ENCODE measurements at places on chromosomes 3 and 15. TPM values are rescaled to one million over a fixed set of nuclear protein-coding genes. Genes with fewer than 3 reads are reported as not detected.

- no peak for DNase-seq
These were observed 1.2 kb upstream of the SPICE1 start for GRCh38 chr3:113516115-113516505.

DNA sequence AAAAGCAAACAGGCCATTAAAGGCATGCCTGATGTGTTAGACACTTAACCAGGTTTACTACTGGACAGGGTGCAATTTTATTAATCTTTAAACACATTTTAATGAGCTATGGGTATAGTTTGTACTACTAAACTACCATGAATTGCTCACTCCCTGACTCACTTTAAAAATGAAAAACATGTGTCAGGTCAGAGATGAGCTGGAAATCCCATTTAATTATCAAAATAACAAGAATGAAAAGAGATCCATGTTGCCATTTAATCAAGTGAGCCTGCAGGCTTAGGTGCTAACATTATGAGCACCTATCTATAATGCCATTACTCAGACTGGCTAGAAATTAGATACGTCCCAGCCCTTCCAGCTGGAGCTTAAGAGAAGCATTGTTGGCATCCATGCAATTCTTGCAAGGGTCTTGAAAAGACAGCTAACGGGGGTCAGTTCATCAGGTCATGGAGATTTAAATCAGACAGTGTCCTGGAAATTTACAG is 224.4 kb downstream of the THRB start:
- DNase-seq, result no peak

DNA sequence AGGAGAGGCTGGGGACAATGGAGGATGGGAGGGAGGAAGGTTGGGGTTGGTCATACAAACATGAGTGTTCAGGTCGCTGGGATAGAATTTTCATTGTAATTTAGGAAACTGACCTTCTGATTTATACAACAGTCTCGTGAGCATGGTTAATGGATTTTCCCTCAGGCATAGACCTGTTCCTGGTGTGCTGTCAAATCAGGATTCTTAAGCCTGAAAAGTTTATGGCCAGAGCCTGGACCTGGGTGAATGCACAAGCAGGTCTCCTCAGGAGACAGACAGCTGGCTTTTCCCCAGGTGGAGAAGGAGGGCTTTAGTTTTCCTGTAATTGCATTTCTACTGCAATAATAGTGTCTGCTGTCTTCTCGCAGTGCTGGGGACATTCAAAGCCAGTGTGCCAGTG is 338.0 kb downstream of the SHQ1 start:
- DNase-seq, result no peak

GRCh38 chr15:60006873-60007272 is 2.8 kb downstream of the FOXB1 start:
- DNase-seq, result no peak

- no peak for DNase-seq
These were observed 12.3 kb upstream of the GFM1 start for GRCh38 chr3:158631981-158632380.

DNA sequence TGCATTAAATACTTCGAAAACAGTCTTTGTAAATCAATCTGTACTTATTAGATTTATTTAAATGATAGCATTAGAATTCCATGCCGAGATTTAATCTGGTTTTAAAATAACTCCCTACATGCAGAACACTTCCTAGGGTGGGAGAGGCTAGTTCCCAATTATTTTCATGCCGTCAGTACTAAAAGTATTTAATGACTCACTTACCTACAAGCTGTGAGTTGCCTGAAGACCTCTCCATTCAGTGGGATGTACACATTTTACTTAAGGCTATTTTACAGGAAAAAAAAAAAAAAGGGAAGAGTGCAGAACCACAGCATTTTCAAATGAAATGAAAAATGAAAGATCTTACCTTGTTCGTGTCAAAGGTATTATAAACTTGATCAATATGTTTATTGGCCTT is 469 bp downstream of the GUCA1C start:
- no peak for DNase-seq

DNA sequence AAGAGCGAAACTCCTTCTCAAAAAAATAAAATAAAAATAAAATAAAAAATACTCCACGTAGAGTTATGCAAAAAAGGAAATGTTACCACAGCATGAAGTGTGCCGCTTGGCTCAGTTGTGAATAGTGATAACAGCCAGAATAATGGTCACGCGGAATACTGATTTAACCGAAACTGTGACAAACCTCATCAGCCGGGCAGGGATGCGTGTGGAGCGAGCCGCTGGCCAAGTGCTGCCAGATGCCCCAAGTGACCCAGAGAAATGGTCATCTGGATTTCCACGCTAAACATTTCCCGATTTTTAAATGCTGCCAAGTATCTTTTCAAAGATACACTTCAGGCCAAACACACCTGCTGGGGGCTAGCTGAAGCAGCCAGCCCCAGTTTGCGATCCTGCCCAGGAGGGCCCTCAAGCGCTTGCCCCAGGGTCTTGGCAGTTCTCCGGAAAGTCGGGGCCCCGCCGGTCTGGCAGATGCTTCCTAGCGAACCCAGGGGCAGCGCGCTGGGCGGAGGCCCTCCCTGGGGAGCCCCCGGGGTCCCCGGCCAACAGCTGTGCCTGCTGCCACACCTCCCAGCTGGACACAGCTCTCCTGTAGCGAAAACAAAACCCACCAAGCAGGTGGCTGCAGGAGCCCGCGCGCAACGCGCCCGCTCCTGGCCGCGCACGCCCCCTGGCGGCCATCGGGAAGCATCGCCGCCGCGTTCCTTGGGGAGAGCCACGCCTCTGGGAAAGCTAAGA is 35.1 kb downstream of the CMTM6 start:
- peak; percentile 31 for DNase-seq

- no peak for DNase-seq
These were observed 81.4 kb upstream of the CRBN start for GRCh38 chr3:3260870-3261269.

Gene CYP1A2
- total RNA-seq, result not detected

Gene SLC12A1
- not detected for total RNA-seq

Gene BCL2A1
- total RNA-seq, result not detected

Gene CTXN2
- not detected for total RNA-seq

Gene GOLGA8O
- total RNA-seq, result not detected
